Glomerular endothelial cell (primary cell): ENCODE measurements at places on chromosomes 5 and 9. TPM values are rescaled to one million over a fixed set of nuclear protein-coding genes. Genes with fewer than 3 reads are reported as not detected.

The GPR150 gene
- total RNA-seq: 0.10 and 0.82 TPM in 2 replicates

The SLC45A2 gene
- not detected in 2 replicates for total RNA-seq

The PCDHGB3 gene
- 2.6 and 5.5 TPM in 2 replicates for total RNA-seq

The MIGA2 gene
- 17.5 and 23.3 TPM in 2 replicates for total RNA-seq

The KCNV2 gene
- total RNA-seq: not detected in 2 replicates

The TESK1 gene
- 12.5 and 19.4 TPM in 2 replicates for total RNA-seq

The EIF4EBP3 gene
- 1.3 and 3.0 TPM in 2 replicates for total RNA-seq

The TICAM2 gene
- total RNA-seq: 1.8 and 2.0 TPM in 2 replicates

The DNAH5 gene
- 2.0 and 6.6 TPM in 2 replicates for total RNA-seq
